ENCODE measurements at places on chromosomes 11 and 22.

- DNase-seq: no peak
These were observed 14.4 kb downstream of the USH1C start for GRCh38 chr11:17529844-17530185.

DNA sequence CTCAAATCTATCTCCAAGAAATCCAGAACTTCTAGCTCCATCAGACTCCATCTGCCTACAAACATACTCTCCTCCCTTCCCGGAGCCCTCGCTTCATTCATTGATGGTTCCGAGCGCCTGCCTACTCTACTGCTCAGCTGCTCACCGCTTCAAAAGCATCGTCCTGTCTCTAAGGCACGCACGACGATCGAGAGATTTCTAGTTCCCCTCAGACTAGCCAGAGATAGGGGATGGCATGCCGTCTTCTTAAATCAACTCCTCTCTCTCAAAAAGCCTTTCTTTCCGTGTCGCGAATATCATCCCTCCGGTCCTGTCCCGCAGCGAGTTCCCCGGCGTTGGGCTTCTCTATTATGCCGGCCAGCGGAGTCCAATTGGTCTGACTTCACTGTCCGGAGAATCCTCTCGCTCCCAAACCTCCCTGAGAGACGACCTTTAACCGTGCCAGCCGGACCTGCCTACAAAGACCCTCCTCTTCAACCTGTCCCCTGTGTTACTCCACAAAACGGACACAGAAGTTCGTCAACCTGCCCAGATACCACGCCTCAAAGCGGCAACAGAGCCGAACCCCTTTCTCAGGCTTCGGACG, 592 bp downstream of the EEF1G start:
- DNase-seq: peak; percentile 36

- DNase-seq: no peak
These were observed 36.6 kb downstream of the ST3GAL4 start for GRCh38 chr11:126391970-126392632.

- DNase-seq: no peak
These were observed 7.6 kb downstream of the ARVCF start for GRCh38 chr22:20009018-20009491.

DNA sequence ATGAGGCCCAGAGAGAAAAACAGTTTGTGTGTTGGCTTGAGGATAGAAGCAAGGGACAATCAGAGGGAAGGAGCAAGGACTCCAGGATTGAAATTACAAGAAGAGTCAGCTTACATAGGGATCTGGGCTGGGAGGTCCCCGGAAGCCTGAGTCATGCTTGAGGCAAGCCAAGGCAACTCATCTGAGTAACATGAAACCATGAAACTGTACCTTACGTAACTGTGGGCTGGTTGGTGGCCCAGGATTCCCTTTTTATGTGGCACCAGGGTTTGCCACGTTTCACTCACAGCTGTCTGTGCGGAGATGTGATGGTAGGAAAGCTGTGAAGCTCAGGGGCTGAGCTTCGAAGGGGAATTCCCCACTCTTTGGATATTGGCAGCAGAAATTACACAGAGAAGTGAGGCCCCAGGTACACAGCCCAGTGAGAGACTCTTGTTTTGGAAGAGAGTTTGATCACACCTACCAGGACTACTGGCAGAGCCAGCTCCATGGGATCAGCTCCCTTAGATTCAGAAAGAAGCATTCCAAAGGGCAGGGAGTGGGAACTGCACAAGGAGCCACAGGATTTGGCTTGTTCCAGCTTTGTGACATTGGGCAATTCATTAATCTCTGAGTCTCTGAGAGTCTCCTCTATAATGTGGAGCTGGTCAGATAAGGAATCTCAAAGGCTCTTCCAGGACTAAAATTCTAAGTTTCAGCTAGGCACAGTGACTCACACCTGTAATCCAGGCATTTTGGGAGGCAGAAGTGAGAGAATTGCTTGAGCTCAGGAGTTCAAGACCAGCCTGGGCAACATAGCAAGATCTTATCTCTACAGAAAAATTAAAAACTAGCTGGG, 7.8 kb downstream of the SLC5A1 start:
- peak; percentile 71 for DNase-seq

- DNase-seq: no peak
These were observed 24.2 kb downstream of the EIF4G2 start for GRCh38 chr11:10784232-10785145.

DNA sequence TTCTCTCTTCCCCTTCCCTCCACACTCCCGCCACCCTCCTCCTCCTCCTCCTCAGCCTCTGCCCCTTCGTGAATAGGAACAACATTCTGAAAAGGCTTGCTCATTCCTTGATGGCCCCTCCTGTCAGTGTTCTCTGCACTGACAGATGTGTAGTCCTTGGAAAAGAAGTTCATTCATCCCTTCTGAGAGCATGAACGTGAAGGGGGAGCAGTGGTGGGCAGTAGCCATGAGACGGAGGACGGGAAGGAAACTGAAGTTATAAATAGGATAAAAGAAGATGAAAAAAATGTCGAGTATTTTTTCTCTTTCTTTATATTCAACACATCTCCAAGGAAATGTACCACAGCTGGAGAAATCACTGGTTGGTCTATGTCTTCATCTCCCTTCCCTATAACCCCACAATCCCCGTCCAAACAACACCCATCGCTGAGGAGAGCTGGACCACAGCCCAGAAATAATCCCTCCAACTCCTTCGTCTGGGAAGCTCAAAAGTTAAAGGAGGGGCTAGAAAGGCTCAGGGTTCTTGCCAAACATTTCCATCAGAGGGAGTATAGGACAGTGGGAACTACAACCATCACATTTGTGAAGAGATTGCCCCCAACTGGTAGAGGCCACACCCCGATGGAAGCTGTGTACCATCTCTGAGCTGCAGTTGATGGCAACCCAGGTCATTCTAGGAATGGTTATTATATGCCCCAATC, 33.5 kb downstream of the ETS1 start:
- peak; percentile 69 for DNase-seq

- DNase-seq: peak; percentile 85
These were observed 11.0 kb upstream of the PTPN5 start for GRCh38 chr11:18802381-18803257.

DNA sequence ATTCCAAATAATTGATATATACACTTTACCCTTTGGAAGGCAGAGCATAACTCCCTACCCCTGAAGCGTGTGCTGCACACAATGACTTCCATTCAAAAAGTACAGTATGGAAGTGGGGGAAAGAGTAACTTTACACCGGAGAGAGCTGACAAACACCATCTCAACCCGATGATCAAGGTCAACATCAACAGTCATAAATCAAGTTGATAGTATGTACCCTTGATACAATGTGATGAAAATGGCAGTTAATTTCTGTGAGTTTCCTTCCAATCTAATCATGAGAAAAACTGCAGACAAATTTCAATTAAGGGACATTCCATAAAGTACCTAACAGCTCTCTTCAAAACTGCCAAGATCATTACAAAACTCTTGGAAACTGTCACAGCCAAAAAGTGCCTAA, 6.0 kb upstream of the DEUP1 start:
- DNase-seq: no peak

DNA sequence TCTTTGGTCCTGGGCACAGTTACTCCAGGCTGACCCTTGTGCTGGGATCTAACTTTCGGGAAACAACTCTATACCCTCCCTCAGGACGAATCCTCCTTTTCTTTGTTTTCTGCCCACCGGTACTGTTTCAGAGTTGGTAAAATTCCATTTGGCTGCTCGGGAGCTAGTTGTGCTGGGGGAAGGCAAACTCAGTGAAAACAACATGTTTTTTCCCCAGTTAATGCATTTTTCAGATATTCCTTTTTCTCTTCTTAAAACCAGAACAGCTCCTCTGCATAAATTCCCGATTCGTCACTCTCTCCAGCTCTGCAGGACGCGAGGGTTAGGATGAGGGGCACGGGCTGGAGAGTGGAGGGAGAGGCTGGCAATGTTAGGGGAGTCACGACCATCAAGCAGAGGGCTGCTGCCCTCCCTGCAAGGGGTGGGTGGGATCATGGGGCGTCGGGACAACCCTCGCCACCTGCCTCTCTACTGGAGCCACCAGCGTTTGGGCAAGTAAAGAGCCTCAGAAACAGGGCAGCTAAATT, 31.3 kb downstream of the LRRC10B start:
- DNase-seq: no peak

DNA sequence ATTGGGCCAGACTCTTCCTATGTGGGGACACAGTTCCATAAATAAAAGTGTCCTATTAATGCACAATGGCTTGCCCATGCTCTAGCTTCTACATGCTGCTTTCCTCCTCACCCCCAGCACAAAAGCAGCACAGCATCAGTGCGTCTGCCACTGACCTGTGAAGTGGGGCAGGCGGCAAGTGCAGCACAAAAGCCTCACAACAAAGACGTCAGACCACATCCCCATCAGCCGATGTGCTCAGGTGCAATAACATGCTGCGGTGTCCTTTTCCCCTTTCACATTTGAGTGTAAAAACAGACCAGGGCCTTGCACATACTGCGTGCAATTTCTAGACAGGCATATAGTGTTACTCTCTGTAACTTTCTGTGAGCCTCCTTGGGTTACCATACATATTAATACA, 12.8 kb downstream of the DKK3 start:
- no peak for DNase-seq

- no peak for DNase-seq
These were observed 122.2 kb downstream of the ST3GAL4 start for GRCh38 chr11:126477535-126478305.

DNA sequence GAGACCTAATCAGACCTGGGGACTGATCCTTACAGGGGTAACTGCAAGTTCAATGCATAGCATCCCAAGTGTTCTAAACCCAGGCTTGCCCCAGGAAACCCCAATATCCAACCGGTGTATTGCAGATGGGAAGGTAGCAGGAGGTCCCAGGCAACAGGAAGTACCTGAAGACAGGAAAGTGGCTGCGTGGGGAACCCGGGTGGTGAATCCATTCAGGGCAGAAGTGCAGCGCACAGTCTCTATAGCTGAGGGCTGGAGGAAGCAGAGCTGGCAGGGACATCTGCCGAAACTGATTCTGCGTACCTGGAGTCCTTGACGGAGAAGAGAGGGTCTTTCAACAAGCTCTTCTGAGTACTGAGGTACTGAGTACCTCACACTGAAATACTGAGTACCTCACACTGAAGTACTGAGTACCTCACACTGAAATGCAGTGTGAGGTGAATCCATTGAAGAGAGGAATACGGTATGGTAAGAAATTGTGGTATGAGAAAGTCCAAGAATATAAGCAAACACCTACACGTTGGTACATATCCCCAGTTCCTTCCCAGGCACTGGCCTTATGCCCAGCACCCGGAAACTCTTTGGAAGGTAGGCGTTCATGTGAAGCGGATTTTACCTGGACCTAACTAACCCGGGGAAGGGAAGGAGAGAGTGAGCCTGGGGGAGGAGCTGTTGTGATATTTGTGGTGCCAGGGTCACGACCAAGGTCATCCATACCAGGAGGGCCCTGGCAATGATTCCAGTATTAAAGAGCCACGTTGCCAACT, 20.1 kb downstream of the SCN4B start:
- DNase-seq: no peak

- DNase-seq: no peak
These were observed 18.8 kb downstream of the APOL4 start for GRCh38 chr22:36182857-36183256.

DNA sequence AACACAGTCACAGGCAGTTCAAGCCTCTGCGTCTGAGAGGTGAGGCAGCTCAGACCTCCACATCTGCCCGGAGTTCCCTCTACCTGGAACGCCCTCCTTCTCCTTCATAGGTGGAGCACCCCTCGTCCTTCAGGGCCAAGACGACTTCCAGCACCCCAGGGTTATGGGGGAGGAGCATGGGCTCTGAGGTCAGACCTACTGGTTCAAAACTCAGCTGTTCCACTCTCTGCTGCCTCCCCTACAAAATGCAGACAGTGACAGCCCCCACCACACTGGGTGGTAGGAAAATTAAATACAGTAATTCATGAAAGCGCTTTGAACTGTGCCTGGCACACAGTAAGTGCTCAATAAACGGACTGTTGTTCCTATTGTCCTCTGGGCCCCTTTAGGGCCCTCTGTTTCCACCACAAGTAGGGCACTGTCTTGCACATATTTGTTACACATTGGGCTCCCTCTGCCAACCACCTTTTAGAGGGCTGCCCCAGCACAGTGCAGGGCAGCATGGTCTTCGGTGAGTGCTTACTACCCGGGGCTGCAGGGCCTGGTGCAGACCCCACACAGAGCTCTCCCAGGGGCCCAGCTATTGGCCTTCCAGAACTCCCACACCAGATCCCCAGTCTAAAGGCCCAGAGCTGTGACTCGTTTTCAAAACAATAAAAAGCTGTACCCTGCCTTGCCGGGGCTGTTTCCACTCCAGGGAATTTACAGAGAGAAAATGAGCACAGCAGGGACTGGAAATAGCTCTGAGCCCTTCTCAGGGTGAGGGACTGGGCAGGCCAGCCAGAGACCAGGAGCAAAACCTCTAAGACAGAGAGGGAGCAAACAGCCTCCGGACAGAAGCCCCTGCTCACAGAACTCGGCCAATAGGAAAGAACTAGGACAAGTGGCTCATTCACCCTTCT, 2.5 kb downstream of the TMEM184B start:
- DNase-seq: no peak

DNA sequence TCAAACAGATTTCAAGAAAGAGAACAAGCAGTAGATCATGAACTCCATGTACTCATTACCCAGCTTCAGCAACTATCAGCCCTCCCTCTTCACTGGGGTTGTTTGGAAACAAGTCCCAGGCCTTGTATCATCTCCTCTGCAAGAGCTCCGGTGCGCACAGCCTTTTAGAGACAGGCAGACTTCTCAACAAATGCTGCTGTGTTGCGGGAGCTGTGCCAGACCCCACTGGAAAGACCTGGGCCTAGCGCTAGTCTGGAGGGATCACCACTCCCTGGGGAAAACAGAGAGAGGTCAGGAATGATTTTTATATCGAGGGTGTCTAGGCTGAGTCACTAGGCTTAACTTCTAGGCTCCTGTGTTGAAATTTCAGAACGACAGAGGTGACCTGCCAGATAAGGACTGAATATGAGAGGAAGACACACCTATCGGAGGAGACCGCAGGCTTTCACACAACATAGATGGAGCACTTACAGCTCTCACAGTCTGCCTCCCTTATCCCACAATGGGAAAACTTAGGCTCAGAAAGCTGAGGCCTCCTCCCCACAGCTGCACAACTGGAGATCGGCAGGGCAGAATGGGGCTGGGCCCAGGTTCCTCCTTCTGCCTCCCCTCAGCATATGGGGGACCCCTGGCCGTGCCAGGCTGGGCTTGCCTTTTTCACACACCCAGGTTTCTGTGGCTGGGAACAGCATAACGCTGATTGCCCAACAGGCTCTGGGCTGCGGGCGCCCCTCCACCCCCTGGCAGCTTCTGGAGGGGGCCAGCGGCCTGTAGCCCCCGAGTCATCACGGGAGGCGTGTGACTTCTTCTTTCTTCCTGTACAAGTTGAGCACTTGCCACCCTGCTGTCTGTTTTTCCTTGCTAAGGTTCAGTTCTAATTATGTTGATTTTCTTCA, 86.0 kb downstream of the PKNOX2 start:
- DNase-seq: peak; percentile 31

DNA sequence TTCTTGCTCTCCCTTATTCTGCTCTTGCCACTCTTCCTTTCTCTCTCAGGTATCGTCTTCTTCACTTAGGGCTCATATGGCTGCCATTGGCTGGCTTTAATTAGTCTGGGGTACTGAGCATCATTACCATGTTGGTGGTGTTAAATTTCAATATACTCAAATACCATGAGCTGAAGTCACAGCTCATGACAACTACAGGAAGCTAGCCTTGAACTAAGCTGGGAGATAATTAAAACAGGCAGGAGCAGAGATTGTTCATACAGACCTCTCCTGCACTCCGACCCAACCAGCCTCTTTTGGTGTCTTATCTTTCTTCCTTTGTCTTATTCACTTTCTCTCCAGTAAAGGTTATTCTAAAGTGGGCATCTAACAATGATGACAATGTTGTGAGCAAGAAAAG, 130.9 kb upstream of the BLID start:
- no peak for DNase-seq
